ENCODE measurements at places on chromosomes 3 and 15.

GRCh38 chr3:73074781-73075180, 13.3 kb downstream of the EBLN2 start:
- no peak for DNase-seq

DNA sequence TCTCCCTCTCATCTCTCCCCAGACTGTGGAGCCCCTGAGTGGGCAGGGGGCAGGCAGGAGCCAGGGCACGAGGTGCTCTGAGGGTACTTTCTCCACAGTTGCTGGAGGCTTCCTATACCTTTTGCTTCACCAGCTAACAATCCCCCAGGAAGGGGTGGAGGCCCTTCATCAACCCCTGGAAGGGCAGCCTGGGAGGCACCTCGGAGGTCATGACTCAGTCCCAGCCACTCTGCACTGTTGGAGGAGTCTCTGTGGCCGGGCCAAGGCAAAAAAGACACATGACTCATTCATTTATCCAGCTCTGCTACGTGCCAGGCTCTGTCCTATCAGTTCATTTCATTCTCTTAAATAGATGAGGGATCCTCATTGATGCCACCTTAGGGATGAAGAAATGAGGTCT, 15.6 kb upstream of the KY start:
- no peak for DNase-seq

DNA sequence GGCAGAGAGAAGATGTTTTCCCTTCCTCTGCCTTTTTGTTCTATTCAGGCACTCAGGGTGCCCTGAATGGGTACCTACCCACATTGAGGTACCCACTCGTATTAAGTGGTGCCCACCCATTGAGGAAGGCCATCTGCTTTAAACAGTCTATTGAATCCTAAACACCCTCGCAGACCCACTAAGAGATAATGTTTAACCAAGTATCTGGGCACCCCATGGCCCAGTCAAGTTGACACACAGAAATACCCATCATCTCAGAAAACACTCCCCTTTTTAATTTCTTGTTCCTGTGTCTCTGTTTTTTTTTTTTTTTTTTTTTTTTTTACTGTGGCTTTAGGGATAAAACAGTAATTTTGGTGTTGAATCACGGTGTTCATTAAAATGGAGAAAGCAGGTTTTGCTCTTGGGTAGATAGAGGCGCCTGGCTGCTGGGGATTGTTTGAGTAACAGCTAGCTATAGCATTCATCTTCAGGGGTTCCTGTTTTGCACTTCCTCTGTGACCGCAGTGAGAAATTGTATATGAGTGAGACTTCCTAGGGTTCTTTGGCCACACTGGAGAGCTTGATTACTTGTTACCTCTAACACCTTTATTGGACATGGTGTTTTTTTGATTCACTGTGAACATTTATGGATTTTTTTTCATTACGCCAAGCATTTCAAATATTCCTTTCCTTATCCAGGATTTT, 259.1 kb downstream of the PTPRG start:
- no peak for DNase-seq

DNA sequence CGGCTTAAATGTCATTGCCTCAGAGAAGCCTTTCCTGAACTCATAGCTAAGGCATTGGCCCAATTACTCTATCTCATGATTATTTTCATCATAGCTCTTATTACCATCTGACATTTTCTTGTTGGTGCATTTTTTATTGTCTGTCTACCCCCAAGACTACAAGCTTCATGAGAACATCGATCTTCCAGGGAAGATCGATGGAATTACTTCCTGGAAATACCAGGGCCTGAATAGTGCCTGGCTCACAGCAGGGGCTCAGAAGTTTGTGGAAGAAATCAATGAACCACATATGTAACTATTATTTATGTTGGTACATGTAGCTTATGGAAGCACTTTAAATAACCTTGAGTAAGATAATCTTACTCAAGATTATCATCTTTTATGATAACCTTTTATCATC, 7.7 kb upstream of the MEF2A start:
- no peak for DNase-seq

- DNase-seq, result no peak
Measured at GRCh38 chr15:60616628-60617027, 137.7 kb upstream of the ICE2 start.

DNA sequence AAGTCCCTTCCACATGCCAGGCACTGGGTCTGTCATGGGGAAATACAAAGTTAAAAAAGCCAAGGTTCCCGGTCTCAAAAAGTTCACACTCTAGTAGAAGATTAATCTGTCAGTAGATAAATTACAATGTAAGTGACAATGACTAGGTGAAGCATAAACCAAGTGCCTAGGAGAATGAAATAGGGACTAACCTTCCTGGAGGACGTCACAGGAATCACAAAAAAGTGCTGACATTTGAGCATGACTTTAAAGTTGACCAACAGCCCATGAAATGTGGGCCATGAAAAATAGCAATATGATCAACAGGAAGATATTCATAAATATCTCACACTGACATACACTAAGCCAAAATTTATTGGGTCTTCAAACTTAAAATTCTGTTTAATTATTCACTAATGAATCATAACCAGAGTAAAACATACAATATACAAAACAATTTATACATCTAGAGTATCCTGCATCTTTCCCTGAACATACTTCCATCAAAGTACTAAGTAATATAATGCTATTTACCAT, 20.0 kb downstream of the COPS2 start:
- no peak for DNase-seq

DNA sequence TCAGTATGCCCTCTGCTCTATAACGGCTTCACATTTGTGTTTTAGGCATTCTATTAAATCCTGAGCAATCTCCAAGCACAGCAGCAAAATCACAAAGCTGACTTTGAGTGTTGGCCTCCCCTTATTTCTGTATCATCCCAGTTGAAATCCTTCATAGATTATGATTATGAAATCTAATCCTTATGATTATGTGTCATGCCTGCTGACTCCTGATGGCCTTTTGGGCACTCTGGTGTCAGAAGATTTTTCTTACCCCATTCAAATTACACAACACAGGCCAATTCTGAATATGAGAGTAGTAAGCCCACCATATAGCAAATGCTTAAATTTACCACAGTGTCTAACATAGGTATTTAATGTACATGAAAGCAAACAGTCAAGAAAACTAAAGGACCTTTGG, 34.3 kb downstream of the CDV3 start:
- no peak for DNase-seq

DNA sequence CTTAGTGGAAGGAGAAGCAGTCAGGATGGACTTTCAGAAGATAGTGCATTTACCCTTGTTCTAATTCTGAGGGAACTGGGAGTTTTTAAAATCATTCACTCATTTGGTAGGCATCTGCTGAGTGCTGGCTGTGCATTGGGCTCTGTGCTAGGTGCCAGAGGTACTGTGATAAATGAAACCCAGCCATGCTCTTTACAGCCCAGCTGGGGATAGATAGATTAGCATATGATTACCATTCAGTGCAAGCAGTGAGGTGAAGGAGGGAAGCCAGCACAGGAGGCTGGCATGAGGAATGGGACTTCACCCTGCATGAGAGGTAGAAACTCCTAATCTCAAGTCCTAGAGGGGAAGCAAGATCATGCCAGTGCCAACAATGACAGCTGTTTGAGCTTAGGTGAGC, 361.9 kb upstream of the TRIM42 start:
- no peak for DNase-seq

Data from osteocyte (in vitro differentiated cells).